M059J (cell line): ENCODE measurements at places on chromosomes 3 and 15. TPM values are rescaled to one million over a fixed set of nuclear protein-coding genes. Genes with fewer than 3 reads are reported as not detected.
A peak's percentile ranks its signal among the peaks of the same experiment; 100 is the strongest.

DNA sequence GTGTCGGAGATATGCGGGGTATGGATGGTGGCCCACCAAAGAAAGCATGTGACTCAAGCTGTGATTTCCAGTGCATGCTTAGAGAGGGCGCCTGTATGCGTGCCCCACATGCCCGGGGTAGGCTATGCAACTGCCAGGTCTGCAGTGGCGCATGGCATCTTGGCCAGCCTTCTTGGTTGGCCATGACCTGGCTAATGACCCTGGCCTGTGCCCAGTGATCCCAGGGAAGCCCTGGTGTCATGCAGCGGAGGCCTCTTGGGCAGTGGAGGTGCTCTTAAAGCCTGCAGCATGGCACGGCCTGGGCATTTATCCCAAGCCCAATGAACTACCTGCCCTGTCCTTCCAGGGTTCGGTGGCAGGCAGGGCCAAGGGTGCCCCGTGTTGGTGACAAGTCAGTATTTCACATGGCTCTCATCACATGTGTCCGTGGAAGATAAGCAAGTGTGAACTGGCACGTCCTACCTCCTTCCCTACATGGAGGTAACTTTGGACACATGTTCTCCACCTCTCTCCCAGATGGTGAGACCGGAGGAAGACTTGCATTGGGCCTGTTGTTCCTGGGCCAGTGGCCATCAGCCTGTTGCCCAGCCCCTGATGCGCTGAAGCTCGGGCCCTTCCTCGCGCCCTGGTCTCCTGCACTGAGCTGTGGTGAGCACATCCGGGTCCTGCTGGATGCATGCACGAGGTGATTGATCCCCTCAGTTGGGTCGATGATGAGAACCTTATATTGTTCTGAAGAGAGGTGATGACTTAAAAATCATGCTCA is 192.0 kb downstream of the UBE3A start:
- DNase-seq = no peak

DNA sequence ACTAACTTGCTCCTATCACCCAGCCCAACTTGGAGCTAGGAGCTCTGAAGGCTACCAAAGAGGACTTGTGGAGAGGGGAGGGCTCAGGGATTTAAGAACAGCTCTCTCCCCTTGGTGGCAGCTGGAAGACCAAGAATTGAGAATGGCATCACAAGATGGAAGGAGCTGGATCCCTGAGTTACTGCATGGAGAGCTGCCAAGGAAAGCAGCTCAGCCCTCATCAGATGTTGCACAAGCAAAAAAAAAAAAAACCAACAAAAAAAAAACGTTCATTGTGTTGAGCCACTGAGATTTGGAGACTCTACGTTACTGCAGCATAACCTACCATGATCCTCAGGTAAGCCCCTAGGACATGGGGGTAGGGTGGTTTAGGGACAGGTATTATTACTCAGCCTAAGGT is 41.0 kb downstream of the ITGB5 start:
- DNase-seq = peak; percentile 74

DNA sequence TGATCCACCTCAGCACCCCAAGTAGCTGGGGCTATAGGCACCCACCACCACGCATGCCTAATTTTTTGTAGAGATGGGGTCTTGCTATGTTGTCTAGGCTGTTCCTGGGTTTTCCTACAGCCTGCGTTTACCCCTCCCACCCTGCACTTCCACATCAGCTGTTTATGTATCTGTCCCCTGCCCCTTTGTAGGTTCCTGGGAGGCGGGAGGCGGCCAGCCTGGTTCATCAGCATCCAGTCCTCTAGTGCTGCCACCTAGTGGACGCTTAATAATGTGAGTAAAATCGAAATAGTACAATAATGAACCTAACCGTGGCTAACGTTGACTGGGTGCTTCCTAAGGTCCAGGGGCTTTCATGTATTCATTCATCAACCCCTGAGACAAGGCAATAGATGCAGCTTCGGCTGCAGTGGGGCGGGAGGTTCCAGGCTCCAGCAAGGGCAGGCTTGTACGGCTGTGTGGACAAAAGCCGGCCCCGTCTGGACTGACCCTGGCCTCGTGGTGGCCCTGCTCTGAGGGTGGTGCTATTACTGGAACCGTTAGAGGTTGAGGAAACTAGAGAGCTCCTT is 1.2 kb upstream of the LCTL start:
- peak; percentile 75 for DNase-seq

The RNF168 gene
- total RNA-seq = 16.5 and 22.8 TPM in 2 replicates
